ENCODE measurements at places on chromosomes 6 and 20.

DNA sequence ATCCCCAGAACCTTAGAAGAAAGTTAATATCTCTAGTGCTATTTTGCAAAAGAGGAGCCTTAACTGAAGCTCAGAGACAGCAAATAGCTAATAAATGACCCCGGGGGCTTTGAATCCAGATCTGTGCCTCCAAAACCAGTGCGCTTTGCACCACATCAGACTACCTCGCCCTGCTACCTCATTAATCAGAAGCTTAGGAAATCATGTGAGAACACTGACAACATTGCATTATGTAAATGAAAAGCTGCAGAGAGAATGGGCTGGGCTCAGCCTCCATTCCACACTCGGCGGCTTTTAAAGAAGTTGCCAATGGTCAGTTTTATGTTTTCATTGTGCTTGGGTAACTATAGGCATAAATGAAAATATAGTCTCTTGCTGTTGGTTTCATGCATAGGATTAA lies 54.0 kb upstream of the STMND1 start:
- no peak for DNase-seq

DNA sequence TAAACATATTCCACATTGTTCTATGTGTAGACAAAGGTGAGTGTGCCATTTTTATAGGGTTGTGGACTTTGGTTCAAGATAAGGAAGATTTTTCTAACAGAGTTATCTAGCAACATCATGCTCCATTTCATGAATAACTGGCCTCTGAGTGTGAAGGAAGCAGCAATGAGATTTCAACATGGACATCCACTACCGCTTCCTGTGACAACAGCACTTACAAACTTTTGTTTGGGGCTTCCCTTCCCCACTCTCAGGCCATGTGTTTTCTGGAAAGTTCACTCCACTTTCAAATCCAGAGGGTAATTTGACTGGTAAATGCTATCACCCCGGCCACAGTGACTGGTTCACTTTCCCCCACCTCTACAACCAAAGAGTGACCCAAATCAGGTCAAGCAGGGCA lies 38.1 kb upstream of the PROKR2 start:
- peak; percentile 3 for DNase-seq

- no peak for DNase-seq
Observed at GRCh38 chr20:54389596-54390280, 85.7 kb upstream of the DOK5 start.

- no peak for DNase-seq
Observed at GRCh38 chr6:113750151-113750855, 106.8 kb upstream of the MARCKS start.

- DNase-seq: no peak
Observed at GRCh38 chr6:1729133-1729749, 119.5 kb downstream of the FOXC1 start.

GRCh38 chr6:67971812-67972211 lies 663.3 kb upstream of the ADGRB3 start:
- DNase-seq: no peak

DNA sequence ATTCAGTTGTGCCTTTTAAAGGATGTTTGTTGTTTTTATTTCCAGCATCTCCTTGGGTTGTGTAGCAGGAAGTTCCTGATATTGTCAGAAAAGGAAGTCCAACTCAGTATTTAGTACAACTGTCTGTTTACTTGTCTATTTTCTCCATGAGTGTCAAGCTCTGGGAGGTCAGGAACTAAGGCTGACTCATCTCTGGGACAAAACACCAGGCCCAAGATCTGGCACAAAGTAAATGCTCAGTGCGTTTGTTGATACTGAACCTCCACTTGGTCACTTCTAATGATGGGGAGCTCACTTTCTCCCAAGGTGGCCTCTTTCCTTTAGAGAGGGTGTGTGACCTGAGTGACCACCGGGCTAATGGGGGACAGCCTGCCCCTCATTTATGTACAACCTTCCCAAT lies 12.6 kb upstream of the PIGU start:
- no peak for DNase-seq

DNA sequence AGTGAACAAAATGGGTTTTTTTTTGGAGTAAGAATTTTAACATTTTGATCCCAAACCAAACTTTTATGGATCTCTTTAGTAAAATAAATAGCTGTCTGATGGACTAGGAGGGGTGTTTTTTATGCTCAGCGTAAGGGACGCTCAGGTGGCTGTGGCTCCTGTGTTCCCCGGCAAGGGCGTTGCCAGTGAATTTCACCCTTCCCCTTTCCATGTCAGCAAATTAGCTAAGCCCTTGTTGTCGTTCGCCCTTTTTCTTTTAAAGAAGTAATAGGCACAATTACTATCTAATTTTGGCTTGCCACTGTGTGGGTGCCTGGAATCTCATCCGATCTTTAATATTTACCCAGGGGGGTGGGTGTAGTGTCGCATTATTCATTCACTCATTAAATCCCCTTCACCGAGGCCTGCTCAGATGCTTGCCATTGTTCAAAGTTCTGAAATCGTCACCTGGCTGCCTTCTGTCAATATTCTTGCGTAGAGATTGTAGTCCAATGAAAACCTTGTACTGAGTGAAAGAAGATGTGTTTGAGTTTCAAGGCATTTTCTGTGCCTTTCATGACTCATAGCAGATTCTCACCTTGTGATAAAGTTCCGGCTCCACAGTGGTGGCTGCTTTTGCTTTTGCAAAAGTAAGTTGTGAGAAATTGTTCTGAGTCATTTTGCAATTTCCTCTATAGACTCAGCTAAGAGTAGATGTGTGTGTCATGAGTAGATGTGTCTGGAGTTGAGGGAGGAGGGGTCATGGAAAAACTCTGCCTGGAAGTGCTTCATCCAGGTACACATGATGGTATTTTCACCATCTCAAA lies 40.0 kb upstream of the CLDN20 start:
- DNase-seq: peak; percentile 82

DNA sequence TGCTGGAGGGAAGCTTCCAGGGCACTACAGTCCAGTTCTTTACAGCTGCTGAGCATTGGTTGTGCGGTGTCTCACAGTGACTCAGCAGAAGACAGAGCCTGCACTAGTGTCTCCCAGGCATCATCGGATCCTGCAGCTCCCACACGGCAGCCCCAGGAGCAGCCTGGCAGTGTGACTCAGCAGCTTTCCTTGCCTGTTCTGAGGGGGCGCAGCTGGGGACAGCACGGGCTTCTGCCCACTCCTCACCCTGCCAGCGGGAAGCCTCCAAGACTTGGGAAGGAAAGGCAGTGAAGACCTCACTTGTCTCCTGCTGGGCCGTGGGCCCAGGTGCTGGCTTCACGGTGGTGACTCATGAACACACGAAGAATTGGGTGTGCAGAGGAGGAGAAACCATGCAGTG lies 165.4 kb downstream of the SYNDIG1 start:
- DNase-seq: peak; percentile 94

- DNase-seq: peak; percentile 54
Observed at GRCh38 chr6:56416247-56416646, 168.9 kb upstream of the COL21A1 start.

DNA sequence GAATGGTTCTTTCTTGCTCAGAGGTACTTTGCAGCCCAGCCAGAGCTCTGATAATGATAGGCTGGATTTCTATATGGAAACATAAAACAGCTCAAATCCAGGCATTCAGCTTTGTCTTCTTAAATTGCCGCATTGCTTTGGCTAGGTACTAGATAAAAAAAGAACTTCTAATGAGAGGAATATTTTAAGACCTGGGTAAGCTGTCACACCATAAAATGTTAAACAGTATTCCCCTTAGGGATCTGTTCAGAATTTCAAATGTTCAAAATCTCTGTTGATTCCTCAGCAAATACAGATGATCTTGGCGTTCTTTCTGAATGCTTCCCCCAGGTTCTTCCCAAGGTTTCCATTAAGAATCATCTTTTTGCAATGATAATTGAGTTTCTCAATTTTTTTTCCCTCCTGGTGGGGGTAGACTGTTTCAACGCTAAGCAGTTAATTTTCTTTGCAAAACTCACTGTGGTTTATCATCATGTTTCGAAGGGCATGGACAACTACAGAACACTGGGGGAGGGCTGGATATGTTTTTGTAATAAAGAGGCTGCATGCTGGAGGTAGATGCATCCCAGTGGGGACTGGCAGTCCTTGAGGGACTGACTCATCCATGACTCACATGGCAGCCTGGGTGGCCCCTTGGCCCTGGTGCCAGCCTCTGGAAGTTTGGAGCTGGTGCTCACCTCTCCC lies 31.0 kb downstream of the TIAM2 start:
- DNase-seq: peak; percentile 95

DNA sequence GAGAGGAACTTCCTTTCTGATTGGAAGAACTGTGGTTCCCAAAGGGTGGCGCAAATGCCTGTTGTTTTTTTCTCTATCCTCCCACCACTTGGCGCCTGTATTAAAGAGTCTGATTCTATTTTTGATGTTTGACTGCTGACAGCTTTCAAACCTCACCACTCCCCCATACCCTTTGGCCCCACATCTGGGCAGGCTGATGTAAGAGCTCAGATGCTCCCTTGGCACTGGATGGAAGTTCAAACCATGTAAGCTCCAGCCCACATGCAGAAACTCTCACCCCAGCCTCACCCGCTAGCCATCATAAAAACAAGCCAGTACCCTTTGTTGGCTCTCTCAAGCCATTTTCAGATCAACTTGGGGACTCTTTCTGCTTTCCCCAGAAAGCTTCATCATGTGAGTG lies 20.0 kb upstream of the TMEM14A start:
- peak; percentile 82 for DNase-seq

DNA sequence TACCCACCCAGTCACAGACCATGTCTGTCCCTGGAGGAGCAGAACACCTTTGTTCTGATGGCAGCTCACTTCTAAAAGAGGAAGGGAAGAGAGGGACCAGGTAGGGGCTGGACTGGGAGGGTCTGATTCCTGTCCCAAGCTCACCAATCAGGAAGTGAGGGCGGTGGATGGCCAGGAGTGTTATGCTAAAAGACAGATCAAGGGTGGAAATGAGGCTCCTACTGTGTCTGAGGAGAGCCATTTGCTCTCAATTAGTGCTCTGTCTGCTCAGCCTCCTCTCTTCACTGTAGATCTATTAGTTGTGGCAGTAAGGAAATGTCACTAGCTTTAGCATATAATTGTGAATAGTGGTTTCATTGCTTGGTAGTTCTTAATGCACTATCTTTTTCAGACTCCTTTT lies 72.5 kb downstream of the ARMC2 start:
- DNase-seq: no peak

GRCh38 chr6:148608199-148608951 lies 138.5 kb upstream of the UST start:
- no peak for DNase-seq

GRCh38 chr6:13124131-13124530 lies 204.2 kb downstream of the TBC1D7 start:
- peak; percentile 18 for DNase-seq

GRCh38 chr6:90295854-90296340 lies 746 bp downstream of the BACH2 start:
- peak; percentile 50 for DNase-seq

GRCh38 chr6:15953152-15953880 lies 175.6 kb upstream of the MYLIP start:
- peak; percentile 53 for DNase-seq

DNA sequence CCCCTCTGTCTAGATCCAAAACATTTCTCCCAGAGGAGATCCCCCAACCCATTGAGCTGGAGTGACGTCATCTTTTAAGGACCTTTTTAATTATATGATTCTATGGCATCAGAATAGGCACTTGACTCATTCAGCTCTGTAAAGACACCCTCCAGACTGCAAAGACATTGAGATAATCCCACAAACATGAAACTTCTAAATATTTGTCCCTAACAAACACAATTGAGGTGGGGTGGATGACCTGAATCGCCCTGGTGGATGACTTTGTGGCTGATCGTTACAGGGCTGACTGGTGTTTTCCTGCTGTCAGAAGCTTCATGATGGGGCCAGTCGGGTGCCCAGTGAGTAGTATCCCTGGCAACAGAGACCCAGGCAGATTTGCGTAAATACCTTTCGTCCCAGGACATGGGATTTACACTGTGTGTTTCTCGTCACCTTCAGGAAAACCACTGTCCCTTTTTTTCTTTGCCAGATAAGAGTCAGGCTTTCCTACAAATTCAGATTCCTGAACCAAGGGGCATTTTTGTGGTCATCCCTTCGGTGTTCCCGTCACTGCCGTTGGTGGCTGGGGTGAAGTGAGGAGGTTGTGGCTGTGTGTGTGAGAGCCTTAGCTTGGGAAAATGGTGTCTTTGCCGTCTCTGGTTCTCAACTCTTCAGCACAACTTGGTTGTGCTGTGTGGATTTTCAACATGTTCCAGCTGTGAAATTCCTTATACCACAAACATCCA lies 5.3 kb upstream of the PCK1 start:
- no peak for DNase-seq

DNA sequence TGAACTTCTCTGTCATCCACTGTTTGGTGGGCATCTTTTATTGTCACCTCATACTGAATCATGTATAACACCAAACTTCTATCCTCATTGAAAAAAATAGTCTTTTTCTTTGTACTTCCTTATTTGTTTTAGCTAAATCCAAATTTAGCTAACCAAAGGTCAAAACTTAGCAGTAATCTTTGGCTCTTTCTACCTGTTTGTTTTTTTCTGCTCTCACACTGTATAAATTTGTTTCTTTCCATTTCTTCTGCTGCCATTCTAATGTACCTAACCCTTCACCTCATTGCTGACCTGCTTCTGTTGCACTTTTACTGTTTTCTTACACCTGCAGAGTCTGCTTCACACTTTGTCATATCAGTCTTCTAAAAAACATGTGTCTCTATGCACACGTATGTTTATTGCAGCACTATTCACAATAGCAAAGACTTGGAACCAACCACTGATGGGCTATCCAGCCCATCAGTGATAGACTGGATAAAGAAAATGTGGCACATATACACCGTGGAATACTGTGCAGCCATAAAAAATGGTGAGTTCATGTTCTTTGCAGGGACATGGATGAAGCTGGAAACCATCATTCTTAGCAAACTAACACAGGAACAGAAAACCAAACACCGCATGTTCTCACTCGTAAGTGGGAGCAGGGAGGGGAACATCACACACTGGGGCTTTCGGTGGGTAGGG lies 7.2 kb downstream of the ATRN start:
- no peak for DNase-seq

GRCh38 chr6:157649311-157650260 lies 173.5 kb upstream of the SNX9 start:
- DNase-seq: no peak

GRCh38 chr6:139824864-139825263 lies 450.4 kb upstream of the CITED2 start:
- no peak for DNase-seq

GRCh38 chr6:105199711-105200110 lies 19.9 kb upstream of the POPDC3 start:
- no peak for DNase-seq

DNA sequence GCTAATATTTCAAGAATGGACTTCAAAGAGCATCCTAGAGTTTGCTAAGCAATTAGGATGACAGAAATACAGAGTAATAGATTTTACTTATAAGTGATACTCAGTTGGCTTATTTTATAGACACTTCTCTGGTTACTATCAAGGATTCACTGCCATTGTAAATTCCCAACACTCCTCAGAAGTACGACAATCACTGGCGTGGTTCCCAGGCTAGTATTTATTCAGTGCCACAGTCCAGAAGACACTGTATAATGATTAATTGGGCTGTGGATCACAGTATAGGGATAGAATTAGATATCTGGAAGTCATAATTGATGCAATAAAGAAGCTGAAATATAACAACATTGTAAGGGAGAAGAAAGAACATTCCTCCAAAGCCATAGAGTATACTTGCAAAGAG lies 15.7 kb downstream of the MANEA start:
- peak; percentile 7 for DNase-seq

GRCh38 chr20:56488566-56488965 lies 20.1 kb downstream of the RTF2 start:
- DNase-seq: no peak

- DNase-seq: no peak
Observed at GRCh38 chr6:157631412-157631811, 191.6 kb upstream of the SNX9 start.

GRCh38 chr6:88910922-88911778 lies 52.3 kb downstream of the RNGTT start:
- DNase-seq: no peak
